Stimulated activated CD8-positive, alpha-beta memory T cell treated with anti-CD3 and anti-CD28 coated beads, Interleukin-7, amount 100 ng/mL, for 1 hour (primary cell): ENCODE measurements at places on chromosomes 3 and 15.

- no peak for DNase-seq
Measured at GRCh38 chr15:89448825-89449224, 47.6 kb downstream of the RHCG start.

DNA sequence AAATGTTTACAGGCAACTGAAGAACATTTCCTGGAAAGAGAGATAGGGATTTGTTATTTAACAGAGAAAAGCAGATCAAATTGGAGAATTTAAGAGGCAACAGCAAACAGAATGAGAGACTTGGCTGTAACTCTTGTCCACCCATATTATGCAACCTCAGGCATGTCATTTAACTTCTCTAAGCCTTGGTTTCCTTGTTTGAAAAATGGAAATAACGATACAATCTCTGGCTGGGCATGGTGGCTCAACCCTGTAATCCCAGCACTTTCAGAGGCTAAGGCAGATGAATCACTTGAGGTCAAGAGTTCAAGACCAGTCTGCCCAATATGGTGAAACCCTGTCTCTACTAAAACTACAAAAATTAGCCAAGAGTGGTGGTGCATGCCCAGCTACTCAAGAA lies 23.7 kb downstream of the ARRDC4 start:
- no peak for DNase-seq

GRCh38 chr3:107367353-107367752 lies 9.9 kb upstream of the CCDC54 start:
- DNase-seq: no peak

GRCh38 chr3:45611628-45612081 lies 17.1 kb downstream of the LIMD1 start:
- no peak for DNase-seq

DNA sequence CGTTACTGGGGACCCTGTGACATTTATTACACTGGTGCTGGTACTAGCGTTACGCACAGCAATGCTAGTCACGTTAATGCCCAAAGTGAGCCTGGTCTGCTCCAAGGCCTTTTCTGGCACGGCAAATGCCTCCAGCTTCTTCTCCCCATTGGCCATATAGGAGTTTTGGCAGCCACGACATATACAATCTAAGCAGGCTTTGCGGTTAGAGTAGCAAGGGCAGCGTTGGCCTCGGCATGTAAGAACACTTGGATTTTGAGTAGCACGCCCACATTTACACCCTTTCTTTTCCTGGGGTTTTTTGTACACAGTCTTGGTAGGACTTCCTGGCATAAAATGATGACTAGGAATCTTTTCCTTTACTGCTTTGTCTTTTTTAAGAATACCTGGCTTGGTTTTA lies 44.9 kb downstream of the MSL2 start:
- no peak for DNase-seq

- DNase-seq: no peak
Measured at GRCh38 chr3:24368605-24369004, 126.0 kb downstream of the THRB start.

- DNase-seq: no peak
Measured at GRCh38 chr3:169965562-169966427, 812 bp upstream of the SEC62 start.

- DNase-seq: no peak
Measured at GRCh38 chr3:58531956-58532355, 5.0 kb downstream of the ACOX2 start.

GRCh38 chr3:105158286-105158685 lies 208.4 kb upstream of the ALCAM start:
- no peak for DNase-seq

DNA sequence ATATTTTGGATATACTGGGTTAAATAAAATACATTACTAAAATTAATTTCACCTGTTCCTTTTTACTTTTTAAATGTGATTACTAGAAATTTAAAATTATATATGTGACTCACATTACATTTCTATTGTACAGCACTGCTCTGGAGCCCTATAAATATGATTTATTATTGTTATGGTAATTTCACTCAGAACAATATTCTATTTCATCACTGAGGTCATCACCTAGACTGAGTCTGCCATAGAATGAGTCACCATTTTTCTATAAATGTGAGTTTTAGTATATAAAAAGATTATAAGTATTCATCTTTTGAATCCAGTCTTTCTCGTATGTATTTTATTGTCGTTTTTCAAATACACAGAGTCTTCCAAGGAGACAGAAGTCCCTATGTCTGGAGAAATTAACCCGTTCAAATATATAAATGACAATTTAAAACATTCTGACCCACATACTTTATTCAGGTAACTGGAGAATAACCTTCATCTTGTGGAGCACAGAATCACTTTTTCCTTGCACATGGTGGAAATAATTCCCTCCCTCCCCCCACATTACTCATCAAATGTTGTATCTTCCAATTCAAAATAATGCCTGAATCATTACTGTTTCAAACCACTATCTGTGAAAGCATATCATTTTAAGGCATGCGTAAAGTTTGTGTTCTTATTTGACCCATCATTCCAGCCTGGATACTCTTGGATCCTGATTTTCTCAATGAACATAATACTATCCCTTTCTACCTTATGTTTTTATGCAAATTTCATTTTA lies 30.0 kb downstream of the CHST14 start:
- no peak for DNase-seq

DNA sequence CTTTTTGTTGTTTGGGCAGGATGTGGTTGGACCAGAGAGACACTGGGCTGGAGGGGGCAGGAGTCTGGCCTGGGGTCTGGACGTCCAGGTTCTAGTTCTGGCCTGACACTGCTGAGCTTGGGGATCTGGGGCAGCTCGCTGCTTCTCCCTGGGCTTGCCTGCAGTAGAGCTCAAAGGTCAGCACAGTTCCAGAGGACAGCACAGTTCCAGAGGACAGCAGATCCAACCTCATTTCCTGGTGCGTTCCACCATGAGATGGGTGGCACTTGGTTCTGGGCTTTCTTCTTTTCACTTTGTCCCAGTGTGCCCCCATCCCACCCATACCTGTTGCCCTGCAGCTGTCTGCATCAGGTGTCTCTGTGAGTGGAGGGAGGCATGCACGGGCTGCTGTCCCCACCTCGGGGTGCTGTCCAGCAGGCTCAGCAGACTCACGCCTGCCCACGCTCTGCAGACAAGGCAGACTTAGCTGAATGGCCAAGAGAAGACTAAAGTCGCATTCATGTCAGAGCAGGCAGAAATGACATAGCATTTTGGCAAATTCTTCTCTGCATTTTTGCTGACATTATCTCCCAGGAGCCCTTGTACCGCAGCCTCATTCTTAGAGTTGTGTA lies 16.7 kb downstream of the CACNA2D3 start:
- no peak for DNase-seq

GRCh38 chr3:115325539-115325938 lies 178.5 kb upstream of the ZBTB20 start:
- no peak for DNase-seq

GRCh38 chr3:25818335-25818734 lies 28.4 kb downstream of the OXSM start:
- DNase-seq: no peak

- no peak for DNase-seq
Measured at GRCh38 chr3:119011528-119011927, 23.1 kb downstream of the IGSF11 start.

- DNase-seq: no peak
Measured at GRCh38 chr15:85688711-85689110, 106.0 kb downstream of the KLHL25 start.

- no peak for DNase-seq
Measured at GRCh38 chr15:92009162-92009561, 155.7 kb downstream of the SLCO3A1 start.

DNA sequence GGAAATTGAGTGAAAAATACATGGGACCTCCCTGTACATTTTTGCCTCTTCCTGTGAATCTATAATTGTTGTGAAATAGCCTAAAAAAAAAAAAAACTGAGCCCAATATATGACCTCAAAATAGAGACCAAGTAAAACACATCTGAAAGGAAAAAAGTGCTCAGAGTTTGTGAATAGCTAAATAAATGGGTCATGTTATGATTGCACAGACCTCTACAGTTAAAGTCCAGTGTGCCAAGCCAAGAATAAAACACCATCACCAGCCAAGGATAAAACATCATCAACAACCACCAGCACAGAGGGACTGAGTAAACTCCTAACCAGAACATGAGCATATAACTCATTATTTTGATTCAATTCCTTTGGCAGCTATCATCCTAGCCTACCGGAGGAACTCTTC lies 115.6 kb upstream of the AGTR1 start:
- DNase-seq: no peak

- peak; percentile 20 for DNase-seq
Measured at GRCh38 chr15:50907601-50908208, 778 bp upstream of the AP4E1 start.

DNA sequence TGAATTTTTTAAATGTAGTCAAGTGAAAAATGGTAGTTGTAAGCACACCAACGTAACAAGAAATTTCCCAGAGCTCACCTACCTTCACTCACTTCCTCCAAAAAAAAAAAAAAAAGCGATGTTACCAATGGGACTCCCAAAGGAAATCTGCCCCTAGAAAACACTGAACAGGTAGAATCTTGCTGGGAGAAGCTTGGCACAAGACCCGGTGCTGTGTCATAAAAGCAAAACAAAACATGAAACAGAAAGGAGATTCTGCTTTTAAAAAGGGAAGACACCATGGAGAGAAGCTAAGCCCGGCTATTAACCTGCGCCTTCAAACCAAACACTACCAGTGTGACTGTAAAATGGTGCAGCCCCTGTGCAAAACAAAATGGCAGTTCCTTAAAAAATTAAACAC lies 40.5 kb downstream of the PGPEP1L start:
- DNase-seq: no peak

GRCh38 chr15:62929000-62929357 lies 113.6 kb upstream of the TPM1 start:
- DNase-seq: no peak

DNA sequence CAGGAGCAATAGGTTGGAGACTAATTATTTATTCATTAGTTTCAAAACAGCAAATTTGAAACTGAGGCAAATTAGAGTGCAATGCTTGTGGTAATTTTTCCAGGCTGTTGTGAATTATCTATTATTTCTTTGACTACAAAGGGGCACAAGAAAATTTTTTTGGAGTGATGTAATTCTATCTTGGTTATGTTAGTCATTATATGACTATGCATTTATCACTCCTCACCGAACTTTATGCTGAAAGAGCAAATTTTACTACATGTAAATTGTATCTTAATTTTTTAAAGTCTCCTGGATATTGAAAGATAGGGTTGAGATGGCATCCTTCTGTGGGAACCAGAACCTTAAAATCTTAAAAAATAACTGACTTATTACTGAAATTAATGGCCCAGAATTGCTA lies 320.0 kb upstream of the ROBO1 start:
- DNase-seq: no peak

GRCh38 chr15:92619145-92620101 lies 36.2 kb downstream of the FAM174B start:
- no peak for DNase-seq

GRCh38 chr15:26287381-26287780 lies 424.3 kb upstream of the ATP10A start:
- DNase-seq: no peak

GRCh38 chr3:133575086-133575485 lies 1.6 kb downstream of the CDV3 start:
- no peak for DNase-seq

DNA sequence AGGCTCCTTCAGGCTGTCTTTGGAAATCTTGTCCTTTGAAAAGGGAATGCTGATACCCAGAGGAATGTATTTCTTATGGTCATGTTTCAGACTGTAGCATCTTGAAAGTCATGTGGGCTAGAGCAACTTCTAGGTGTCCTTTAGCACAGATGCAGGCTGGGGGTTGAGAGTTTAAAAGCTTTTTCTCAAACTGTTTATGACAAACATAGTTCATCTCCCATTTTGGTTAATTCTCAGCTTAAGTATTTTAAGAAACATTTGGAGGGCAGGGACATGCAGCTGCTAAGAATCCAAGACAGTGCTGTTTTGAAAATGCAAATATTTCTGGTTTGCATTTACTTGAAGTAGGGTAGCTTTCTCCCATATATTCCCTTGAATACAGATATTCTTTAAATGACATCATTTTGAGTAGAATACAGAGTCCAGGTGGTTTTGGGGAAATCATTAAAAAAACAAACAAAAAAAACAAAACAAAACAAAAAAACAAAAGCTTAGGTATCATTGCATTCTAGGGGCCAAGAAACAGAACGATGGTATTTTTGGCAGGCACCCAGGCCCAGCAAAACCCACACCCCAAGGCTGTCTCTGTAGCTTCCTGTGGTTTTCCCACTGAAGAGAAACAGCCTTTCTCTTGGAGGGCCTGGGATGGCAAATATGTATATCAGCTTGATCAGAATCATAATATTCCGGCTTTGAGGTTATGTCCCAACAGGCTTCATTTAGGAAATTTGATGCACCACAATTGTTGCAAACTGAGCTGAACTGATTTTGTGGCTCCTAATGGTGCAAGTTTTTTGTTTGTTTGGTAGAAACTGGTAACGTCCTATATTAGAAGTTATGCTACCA lies 120.0 kb downstream of the ATG7 start:
- DNase-seq: no peak

DNA sequence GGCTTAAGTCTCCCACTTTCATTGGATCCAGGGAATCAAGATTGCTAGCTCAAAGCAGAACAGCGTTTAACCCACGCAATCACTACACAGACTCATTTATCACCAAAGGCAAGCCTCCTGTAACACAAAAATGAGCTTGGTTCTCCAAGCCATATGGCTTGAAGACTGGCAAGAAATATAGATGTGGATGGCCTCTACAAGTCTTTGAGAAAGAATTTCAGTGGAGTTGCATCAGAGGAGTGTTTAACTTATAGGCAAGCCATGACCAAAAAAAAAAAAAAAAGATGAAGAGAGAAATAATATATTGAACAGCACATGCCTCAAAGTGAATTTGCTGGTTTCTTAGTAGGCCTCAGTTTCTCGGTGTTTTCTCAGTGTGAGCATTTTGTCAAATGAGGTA lies 27.3 kb downstream of the PDZRN3 start:
- DNase-seq: no peak

DNA sequence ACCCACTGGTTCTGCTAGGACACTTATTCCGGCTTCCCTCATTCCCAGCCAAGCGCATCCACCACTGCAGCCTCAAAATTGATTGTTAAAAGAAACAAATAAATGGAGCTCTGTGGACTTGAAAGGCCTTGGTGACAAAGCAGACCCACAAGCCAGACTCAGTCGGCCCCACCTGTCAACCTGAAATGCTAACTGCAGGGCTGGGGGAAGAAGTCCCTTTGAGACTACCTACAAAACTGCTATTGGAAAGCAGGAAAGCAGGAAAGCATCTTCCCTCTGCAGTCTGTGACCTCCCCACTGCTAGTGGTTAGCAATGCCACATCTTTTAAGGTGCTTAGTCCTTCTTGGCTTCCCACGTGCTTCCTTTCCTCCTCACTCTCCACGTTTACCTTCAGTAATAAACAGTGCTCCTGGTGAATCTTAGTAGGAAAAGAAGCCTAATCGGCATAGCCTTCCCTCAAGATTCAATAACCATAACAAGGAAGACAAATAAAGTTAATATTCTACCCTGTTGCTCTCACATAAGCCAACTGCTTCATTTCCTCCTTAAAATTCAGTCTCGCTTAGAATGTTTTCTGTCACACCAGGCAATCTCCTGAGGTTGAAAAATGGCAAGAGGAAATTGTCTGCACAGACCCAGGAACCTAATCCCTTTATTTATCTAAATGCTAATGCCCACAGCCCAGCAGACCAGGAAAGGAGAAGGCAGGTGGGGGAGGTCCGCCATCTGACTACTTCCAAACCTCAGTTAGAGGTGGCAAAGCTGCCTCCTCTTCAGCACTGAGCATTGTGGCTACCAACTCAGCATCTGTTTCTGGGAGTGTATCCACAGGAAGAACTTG lies 296.2 kb downstream of the NEK10 start:
- no peak for DNase-seq
